ENCODE measurements at places on chromosomes 2 and 18. TPM values are rescaled to one million over a fixed set of nuclear protein-coding genes. Genes with fewer than 3 reads are reported as not detected.

GRCh38 chr2:18548621-18549020, 11.8 kb downstream of the RDH14 start:
- H3K4me3 ChIP-seq: no peak overlapping the region
- peaks cover 29% of the 10 kb centered on the region for H3K4me1 ChIP-seq
- H3K36me3 ChIP-seq: no peaks in the 10 kb centered on the region
- no peaks in the 10 kb centered on the region for H3K27me3 ChIP-seq
- H3K27ac ChIP-seq: no peak overlapping the region

GRCh38 chr2:106833256-106833655, 52.7 kb downstream of the ST6GAL2 start:
- H3K27ac ChIP-seq: no peak overlapping the region
- H3K4me3 ChIP-seq: no peak overlapping the region
- no peaks in the 10 kb centered on the region for H3K27me3 ChIP-seq
- no peaks in the 10 kb centered on the region for H3K4me1 ChIP-seq
- no peaks in the 10 kb centered on the region for H3K36me3 ChIP-seq

DNA sequence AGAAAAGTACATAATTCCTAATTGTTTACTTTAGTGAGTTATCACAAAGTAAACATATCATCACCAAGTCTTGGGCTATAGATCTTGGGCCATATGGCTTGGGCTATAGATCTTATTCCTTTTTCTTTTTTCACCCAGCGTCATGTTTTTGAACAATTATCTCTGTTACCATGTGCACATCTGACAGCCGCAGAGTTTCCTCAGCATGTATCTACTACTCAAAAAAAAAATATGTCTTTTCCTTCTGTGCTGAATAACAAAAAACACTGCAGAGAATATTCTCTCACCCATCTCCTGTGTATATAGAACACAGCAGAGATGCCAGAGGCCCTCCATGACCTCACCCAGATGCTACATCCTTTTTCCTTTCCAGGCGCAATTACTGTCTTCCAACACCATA, 76.2 kb upstream of the MYO3B start:
- H3K27ac ChIP-seq: no peak overlapping the region
- no peaks in the 10 kb centered on the region for H3K27me3 ChIP-seq
- H3K4me1 ChIP-seq: no peaks in the 10 kb centered on the region
- no peak overlapping the region for H3K4me3 ChIP-seq
- no peak for DNase-seq

CHRND gene
- not detected for total RNA-seq
